ENCODE measurements at places on chromosomes 11 and 22. TPM values are rescaled to one million over a fixed set of nuclear protein-coding genes. Genes with fewer than 3 reads are reported as not detected.

DNA sequence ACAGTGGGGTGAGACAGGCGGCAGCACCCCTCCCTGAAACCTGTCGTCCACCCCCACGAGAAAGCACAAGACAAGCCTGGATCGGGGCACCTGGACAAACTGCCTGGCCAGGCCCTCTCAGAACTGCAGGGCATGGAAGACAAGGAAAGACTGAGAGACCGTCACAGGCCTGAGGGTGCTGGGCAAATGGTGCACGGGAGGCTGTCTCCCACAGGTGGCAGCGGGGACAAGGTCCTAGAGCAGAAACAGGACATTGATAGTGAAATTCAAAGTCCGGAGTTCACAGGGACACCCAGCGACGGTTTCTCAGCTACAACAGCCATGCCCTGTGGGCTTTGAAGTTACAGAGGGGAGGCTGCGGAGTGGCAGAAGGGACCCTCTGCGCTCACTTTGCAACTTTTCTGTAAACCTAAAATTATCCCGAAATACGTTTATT, 20.6 kb downstream of the DRD4 start:
- no peaks in the 10 kb centered on the region for H3K4me1 ChIP-seq
- H3K27me3 ChIP-seq: no peaks in the 10 kb centered on the region
- H3K4me3 ChIP-seq: no peak overlapping the region
- H3K27ac ChIP-seq: no peak overlapping the region
- ATAC-seq: no peak

DNA sequence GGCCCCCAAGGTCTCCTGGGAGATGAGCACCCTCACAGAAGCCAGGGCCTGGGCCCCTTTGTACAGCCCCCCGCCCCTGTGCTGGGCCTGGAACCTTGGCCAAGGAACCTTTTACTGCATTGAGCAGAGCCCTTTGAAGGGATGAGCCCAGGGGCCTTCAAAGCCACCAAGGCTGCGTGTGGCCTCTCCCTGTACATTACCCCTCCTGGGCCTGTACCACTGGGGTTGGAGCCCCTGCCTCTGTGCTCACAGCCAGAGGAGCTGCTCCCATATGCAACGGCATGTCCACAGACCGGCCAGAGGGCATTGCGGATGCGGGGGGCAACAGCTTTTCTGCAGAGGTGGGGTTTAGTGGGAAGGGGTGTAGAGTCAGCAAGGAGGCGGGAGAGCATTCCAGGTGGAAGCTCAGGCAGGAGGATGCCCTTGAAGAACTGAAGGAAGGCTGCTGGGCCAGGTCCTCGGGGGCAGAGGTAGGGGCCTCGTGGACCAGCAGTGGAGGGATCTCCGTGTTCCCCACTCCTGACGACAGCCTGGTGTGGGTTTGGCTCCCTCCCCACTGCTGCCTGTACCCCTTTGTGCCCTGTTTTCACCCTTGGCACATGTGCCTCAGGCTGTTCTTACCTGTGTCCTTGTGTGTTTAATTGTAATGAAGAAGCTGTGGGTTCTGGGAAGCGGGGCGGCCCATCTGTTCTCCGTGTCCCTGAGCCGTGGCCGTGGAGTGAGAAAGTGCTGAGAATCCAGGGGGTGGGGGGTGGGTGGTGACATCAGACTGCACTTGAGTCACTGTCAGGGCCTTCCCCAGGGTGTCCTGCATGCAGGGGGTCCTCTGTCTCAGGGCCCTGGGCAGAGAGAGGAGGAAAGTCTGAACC, 46.9 kb downstream of the ARHGAP8 start:
- ATAC-seq: no peak
- no peaks in the 10 kb centered on the region for H3K36me3 ChIP-seq
- H3K4me1 ChIP-seq: no peaks in the 10 kb centered on the region

GRCh38 chr11:61116426-61117167, 14.3 kb downstream of the CD5 start:
- ATAC-seq: peak; percentile 54
- no peaks in the 10 kb centered on the region for H3K27me3 ChIP-seq
- H3K4me1 ChIP-seq: peaks cover 57% of the 10 kb centered on the region

Gene ANKK1
- 0.67 TPM for total RNA-seq

Data from activated T-helper 17 cell treated with anti-CD3 and anti-CD28 coated beads, Interleukin-2, amount 50 U/mL, for 72 hours (primary cell).